ENCODE measurements at places on chromosomes 6 and 20.

- DNase-seq: no peak
Measured at GRCh38 chr6:109998159-109998785, 20.2 kb downstream of the GPR6 start.

GRCh38 chr6:114007516-114007915, 36.6 kb upstream of the HDAC2 start:
- no peak for DNase-seq

DNA sequence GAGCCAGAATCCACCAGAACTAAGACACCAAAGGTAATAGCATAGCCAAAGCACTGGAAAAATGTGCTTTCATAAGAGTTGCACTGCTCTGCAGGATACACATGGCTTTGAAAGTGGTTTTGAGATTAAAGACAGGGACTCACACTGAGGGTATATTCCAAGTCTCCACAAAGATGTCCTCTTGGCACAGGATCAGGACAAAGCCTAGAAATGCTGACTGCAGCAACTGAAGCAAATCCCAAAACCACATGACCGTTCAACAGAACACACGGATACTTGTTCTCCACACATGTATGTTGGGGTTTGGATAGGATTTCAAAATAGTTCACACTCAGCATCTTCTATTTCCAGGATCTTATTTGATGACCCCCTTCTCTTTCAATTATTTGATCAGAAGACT, 364.3 kb upstream of the HSF2 start:
- no peak for DNase-seq

DNA sequence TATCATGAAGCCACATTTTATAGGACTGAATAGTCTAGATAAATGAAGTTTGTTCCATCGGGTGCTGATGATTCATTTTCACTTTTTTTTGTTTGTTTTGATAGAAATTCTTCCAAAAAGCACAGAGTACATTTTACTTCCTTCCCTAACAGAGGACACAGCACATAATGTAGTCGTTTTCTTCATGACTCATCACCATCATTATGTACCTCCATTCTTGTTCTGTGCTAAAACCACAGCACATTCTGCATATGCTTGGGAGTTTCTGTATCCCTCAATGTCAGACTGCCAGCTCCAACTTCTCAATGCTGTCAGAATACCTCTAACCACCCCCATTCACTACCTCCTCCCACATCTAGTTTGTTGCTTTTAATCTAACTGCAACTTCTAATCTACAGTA, 1004.9 kb upstream of the ADGRB3 start:
- DNase-seq: no peak

DNA sequence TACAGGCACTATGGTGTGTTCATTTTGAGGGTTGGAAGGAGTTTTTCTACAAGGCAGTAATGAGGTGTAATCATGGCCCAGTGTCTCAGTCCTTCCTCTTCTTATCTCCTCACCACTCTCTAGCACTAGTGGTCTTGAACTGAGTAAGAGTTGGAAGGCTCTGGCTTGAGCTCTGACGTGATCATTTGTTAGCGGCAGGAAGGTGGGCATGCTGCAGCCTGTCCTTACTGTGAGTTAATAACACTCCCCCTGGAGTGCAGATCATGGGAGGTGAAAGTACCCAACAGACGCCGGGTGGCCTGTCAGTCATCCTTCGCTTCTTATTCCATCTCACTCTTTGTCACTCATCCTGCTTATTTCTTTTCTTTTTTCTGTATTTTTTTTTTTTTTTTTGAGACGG, 356.9 kb downstream of the CDKAL1 start:
- no peak for DNase-seq

DNA sequence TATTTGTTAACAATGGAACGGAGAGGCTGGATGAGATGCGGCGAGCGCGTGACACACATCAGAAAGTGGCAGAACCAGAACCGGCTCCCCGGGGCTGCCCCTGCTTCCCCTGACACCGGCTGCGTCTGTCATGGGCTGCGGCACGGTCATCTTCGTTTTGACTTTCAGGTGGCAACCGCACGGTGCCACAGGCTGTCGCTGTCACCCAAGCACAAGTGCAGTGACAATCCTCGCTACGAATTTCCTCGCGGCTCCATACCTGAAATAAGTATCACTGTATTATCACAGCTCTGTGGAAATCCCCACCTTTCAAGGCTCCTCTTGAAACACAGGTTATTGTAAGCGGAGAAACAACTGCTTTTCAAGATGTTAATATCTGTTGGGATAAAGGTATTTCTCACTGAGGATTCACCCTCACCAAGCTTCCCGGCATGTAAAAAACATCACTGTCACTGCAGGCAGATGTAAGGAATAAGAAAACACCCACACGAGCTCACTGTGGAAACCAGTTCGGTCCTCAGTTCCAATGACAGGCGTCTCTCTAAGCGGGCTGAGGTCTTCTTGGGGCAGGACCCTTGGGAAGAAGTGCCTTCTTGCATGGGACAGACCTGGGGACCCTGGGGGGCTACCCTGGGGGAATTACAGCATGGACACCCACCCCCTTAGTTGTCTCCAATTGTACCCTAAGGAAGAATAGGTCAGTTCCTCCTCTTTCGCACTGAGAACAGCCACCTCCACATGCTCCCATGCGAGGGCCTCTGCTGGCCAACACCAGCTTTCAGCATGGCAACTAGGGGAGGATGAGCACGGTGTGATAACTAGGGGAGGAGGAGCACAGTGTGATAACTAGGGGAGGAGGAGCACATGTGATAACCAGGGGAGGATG, 86.3 kb downstream of the DACT2 start:
- DNase-seq: no peak

DNA sequence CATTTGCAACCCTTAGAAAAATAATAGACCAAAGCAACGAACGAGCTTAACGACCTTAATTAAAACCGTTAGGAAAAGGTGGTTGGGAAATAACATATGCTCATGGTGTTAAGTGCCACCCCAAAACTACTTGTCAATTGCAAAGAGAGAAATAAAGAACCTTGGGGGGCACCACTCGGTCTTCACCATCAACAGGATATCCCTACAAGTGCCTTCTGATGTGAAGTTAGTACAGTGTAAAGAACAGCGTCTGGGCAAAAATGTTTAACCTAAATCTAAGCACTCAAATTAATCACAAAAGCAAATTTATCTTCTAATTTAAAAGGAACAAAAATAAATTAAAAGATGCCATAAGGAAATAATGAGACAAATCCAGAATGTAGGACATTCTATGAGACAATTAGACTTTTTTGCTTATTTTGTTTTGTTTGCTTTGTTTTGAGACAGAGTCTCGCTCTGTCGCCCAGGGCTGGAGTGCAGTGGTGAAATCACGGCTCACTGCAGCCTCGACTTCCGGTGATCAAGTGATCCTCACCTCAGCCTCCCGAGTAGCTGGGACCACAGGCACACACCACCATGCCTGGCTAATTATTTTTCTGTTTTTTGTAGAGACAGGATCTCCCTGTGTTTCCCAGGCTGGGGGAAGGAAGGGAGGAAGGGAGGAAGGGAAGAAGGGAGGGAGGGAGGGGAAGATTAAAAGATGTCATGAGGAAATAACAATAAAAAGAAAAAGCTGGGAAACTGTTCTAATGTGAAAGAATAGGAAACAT, 41.3 kb upstream of the BTN3A2 start:
- DNase-seq: no peak

GRCh38 chr6:16028966-16029365, 99.9 kb upstream of the MYLIP start:
- no peak for DNase-seq

Measured in COR-L47 (cell line).